ENCODE measurements at places on chromosomes 6 and 20.

DNA sequence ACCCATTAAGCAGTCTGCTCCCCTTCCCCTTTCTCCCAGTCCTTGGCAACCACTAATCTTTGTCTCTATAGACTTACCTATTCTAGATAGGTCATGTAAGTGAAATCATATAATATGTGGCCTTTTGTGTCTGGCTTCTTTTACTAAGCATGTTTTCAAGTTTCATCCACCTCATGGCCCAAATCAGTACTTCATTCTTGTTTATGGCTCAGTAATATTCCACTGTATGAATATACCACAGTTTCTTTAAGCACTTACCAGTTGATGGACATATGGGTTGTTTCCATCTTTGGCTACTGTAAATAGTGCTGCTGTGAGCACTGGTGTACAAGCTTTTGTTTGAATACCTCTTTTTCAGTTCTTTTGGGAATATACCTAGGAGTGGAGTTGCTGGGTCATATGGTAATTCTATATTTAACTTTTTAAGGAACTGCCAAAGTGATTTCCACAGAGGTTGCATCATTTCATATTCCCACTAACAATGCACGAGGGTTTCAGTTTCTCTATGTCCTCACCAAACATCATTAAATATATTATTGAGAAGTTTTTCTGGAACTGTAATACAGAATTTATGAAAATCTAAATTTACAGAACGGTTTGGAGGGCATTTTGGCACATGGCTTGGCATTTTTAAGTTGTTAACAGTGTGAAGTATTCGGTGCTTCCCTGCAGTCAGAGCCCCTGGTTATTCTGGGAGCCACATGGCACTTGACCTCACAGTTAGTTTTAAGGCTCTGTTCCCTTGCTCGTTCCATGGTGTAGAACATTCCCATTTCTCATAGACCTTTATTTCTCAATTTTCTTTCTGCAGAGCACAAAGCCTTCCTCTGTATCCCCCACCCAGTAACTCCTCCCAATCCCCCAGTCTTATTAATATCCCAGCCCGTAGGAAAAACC lies 27.0 kb upstream of the DTNBP1 start:
- no peak for DNase-seq

- no peak for DNase-seq
Measured at GRCh38 chr6:11403035-11403601, 134.4 kb upstream of the TMEM170B start.

DNA sequence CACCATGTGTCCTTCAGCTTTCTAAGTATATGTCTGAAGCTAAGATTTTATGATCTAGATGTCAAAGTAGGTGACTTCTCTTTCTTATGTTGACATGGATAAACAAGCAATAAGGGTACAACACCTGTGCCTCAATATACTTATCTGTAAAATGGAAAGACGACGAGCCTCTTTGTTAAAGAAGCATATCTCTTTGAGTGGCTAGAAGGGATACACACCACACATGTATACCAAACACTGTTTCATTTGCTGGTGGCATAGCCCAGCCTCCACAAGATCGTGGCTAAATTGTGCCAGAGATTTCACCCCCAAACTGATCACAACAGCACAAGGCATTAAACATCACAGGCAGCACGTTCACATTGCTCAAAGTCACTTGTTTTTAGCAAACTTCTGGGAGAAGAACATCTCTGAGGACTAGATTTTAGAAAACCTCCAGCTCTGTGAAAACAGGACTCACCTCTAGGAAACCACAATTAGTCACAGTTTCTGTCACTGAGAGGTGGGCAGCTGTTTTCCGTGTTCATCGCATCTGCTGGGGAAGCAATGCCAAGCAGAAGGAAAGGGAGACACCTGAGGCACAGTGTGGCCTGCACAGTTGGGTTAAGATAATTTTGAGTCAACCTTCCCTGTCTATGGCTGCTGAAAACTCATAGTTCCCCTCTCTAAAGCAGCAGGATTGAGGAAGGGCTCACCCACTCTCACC lies 263.0 kb upstream of the PLCB4 start:
- no peak for DNase-seq

- no peak for DNase-seq
Measured at GRCh38 chr6:117561128-117561527, 41.2 kb downstream of the GOPC start.

- DNase-seq, result no peak
Measured at GRCh38 chr6:1385129-1386037, 4.0 kb upstream of the FOXF2 start.

- no peak for DNase-seq
Measured at GRCh38 chr6:84466511-84466910, 239.1 kb upstream of the CEP162 start.
